AG04450 (cell line): ENCODE measurements at places on chromosomes 3 and 15.

DNA sequence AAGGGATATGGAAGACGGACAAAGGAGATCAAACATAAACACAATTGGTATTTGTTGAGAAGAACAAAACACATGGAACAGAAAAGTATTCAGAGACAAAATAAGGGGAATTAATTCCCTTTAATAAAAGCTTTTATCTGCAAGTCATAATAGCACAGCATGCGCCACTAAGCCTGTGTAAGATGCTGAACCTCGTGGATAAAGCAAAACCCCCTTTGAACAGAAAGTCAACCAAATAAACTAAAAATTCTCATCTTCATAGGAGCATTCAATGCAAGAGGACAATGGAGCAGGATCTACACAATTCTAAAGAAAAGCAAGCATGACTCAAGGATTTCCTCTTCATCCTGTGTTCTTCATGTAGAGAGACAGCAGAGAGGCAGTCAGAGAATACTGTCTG lies 274.3 kb upstream of the GOLGA6L4 start:
- no peak for DNase-seq

GRCh38 chr3:141940194-141940776 lies 63.8 kb downstream of the ATP1B3 start:
- DNase-seq: no peak

DNA sequence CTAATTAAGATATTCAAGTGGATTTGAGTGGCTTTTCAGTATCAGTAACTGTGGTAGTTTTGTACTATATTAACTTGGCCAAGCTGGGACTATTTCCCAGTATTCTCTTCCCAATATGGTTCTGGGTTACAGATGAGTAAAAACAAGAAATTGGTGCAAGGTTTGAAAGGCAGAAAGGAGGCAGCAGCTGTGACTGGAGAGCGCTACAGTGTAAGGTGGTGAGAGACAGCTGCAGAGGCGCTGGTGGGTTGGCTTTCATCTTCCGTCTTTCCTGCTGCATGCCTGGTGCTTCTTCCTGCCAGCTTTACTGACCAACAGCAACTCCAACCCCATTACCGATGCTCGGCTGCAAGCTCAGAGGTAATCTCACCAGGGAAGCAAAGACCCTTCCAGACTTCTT lies 9.8 kb downstream of the DPH3 start:
- DNase-seq: no peak

DNA sequence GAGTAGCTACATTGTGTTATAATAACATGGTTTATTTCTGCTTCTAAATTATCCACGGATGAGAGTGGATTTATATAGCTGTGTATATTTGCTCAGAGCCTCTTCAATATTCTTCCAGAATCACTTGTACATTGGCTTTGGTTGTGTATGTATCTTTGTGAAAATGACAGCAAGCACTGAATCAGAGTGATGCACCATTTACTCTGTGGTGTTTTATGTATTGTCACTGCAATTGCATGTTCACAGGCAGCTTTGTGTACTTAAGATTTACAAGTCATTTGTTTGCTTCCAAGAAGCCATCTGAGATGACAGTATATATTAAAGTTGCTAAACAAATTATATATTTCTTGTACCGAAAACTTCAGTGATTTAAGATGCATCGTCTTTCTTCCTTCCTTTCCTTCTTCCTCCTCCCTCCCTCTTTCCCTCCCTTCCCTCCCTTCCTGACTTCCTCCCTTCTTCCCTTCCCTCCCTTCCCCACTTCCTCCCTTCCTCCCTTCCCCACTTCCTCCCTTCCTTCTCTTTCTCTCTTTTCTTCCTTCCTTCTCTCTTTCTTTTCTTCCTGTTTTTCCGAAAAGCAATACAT lies 362.3 kb upstream of the GOLIM4 start:
- DNase-seq: no peak

- DNase-seq: no peak
Observed at GRCh38 chr3:81838457-81838856, 77.0 kb upstream of the GBE1 start.

GRCh38 chr3:160226026-160226907 lies 1.0 kb downstream of the C3orf80 start:
- DNase-seq: no peak
